ENCODE measurements at places on chromosomes 5 and 9.
A peak's percentile ranks its signal among the peaks of the same experiment; 100 is the strongest.

DNA sequence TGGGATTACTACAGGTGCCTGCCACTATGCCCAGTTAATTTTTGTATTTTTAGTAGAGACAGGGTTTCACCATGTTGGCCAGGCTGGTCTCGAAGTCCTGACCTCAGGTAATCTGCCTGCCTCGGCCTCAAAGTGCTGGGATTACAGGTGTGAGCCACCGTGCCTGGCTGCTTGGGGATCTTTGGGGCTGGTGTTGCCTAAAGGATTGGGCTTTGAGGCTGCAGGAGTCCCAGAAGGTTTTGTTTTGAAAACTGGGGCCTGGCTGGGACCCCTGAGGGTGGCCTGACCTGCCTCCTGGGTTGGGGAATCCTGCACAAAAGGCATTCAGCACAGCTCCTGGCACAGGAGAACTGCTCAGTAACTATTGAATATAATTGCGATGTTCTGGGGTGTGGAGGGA is 25.1 kb upstream of the SHB start:
- no peak for DNase-seq

DNA sequence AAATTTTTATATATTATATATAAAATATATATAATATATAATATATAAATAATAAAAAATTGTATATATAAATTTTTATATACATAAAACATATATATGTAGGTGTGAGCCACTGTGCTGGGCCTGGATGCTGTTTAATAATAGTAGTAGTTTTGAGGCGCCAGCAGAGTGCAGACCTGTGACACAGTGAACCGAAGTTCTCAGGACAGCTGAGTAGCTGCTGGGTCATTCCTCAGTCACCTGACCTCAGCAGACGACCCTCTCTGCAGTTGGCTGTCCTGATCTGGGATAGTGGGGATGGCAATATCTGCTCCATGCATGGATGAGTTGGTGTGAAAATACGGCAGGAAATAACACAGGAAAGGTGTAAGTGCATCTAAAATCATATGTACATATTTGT is 3.3 kb upstream of the SNX18 start:
- DNase-seq = no peak

DNA sequence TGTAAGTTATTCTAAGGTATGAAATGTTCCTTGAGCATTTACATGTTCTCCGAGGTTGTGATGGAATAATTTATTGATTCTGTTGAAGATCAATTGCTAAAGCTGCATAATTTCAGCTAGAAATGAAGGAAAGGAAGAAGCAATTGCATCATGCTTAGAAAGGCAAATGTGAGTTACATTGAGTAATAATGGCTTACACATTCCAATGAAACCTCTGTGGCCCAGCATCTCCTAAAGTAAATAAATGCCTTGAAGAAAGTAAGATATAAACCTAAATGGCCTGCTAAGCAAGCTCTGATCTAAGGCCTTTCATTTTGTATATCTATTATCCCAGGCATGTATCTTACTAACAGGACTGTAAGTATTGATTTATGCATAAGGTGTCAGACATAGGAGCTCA is 677.3 kb upstream of the RGMB start:
- no peak for DNase-seq

- no peak for DNase-seq
Measured at GRCh38 chr5:73126957-73127356, 6.6 kb downstream of the TMEM171 start.

DNA sequence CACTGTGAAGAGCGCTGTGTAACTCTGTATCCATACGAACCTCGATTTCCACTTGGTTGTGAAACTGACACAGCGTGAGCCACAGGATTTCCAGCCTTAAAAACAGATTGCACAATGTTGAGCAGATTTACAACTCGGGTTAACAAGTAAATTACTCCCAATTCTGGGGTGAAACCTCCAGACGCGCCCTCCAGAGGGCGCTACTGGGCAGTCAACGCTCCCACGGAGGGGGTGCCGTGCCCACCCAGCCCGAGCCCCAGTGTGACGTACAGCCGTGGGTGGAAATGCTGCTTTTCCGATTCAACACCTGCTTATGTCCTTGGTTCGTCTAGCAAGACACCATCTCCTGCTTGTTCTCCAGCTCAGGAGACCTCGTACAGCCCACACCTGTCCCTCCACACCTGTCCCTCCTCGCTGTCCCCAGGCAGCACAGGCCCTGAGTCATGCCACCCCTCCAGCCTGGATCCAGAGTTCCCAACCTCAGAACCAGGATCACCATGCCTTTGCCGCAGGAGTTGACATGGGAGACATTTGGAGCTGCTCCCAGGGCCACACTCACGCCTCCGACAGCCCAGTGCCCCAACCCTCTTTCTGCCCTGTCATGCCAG is 34.4 kb upstream of the SLC6A3 start:
- no peak for DNase-seq

GRCh38 chr9:121691890-121692289 is 40.5 kb downstream of the DAB2IP start:
- no peak for DNase-seq

DNA sequence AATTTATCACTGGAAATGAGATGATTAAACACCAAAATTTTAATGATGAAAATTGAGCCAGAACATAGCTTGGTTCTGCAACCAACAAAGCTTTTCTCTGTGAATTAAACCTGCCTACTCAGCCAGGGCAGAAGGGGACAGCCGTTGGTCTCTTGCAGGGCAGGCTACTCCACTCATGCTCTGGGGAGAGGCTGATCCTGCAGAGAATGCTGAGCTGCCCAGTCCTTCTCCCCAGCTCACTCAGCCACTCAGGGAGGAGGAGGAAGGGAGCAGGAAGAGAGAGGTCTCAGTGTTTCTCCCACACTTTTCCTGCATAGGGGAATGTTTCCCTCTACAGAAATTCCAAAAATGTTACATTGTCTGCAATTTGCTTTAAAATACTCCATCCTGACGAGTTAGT is 40.4 kb upstream of the HMHB1 start:
- no peak for DNase-seq

DNA sequence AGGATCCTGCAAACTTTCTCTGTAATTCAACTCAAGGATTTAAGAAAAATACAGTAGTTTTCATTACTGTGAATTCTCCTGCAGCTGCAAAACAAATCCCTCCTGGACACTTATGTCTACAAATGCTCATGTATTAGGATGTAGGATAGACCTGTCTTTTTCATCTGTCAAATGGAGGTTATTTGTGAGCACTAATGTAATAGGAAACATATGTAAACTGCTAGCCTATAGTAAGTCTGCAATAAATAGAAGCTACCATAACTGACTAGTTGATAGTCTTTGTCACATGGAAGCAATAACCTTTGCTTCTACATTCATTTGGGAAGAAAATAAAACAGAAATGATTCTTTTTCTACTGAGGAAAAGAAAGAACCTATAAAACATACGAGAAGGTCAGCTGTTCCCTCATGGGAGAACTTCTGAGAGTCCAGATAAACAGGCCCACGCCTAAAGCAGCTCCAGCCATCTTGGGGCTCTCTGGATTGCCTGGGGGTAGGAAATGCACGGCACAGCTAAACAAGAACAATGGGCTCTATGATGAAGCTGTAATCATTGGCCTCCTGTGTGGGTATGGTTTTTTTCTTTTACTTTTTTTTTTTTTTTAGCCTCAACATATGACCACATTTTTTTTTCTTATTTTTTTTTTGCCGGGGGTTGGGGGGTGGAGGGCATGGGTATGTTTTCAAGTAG is 6.2 kb downstream of the KCNV2 start:
- DNase-seq = no peak

DNA sequence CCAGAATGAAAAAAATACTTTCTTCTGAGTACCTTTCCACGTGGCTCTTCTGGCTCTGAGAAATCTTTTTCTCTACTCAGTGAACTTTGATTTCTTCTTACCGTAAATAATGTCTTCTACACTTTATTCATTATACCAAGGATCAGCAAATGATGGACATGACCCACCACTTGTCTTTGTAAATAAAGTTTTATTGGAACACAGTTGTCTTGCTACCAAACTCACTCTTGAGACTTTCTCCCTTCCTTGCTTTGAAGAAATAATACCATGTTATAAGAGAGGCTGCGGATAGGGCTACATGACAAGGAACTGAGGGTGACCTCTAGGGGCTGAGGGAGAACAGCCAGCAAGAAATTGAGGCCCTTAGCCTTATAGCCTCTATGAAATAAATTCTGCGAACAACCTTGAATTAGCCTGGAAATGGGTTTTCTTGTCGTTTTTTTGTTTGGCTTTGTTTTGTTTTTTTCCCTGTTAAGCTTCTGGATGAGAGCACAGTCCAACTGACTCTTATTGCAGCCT is 212.5 kb downstream of the COMMD10 start:
- DNase-seq = no peak

DNA sequence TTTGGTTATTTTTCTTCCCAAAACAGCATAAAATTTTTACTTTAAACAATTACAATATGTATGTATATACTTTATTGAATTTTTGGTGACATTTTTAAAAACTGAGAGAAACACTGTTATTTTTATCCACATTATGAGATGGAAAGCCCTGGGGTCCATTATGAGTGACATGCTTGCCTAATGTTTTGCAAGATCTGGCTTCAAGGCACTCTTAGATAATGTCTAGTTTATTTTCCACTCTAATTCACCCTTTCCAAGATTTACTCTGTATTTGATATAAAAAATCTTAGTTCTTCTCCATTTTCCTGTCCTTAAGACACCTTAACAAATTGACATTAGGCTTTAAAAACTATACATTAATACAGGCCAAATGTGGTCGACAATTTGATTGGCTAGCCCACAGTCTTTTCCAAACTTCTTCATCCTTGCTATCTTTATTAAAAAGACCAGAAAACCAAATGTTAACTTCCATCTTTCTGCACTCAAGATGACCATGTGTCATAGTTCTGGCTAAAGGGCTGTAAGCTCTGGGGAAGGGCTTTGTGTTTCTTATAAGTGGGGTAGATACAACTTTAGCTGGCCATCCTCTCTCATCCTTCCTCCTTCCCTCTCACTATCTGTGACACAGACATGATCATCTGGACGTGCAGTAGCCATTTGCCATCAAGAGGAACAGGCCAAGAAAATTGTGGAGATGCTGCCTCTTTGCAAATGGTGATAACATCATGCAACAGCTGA is 561.1 kb downstream of the PDE4D start:
- DNase-seq = no peak

- no peak for DNase-seq
Measured at GRCh38 chr5:73214306-73214705, 41.3 kb downstream of the TMEM174 start.

DNA sequence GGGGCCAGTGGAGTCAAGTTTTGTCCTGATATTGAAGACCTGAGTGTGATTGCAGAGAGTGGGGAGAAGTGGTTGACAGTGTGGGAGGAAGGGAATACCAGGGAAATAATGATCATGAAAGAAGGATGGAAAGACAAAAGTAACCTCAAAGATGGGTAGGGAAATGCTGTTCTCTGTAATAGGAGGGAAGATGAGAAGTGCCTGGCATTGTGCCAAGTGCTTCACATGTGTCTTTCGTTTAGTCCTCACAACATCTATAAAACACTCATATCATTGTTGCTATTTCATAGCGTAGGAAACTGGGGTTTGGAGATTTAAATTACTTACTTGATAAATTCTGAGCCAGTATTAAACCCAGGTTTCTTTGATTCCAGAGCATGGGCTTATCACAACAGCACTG is 472.3 kb downstream of the LRRC70 start:
- DNase-seq = no peak

DNA sequence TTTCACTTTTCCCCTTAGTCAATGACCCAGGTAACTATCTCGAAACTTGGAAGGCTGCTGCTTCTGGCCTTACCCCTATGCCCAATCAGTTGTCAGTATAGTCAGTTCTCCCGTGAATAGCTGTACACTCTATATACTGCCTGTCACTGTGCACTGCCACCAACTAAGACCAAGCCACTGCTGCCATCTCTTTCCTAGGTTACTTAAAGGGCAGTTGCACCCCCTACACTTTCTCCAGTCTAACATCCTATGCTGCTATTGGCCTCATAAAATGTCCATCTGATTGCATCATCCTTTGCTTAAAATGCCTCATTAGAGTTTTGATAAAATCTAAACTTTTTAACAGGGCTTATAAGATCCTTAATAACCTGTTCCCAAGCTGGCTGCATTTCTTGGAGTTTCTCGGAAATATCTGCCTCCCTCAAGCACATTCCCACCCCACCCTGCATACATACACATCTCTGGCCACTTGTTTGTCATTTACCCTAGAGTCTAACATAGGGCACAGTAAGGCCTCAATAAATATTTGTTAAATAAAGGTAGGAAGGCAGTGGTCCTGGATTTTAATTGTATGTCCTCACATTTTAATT is 32.8 kb upstream of the TNFAIP8 start:
- peak; percentile 35 for DNase-seq

DNA sequence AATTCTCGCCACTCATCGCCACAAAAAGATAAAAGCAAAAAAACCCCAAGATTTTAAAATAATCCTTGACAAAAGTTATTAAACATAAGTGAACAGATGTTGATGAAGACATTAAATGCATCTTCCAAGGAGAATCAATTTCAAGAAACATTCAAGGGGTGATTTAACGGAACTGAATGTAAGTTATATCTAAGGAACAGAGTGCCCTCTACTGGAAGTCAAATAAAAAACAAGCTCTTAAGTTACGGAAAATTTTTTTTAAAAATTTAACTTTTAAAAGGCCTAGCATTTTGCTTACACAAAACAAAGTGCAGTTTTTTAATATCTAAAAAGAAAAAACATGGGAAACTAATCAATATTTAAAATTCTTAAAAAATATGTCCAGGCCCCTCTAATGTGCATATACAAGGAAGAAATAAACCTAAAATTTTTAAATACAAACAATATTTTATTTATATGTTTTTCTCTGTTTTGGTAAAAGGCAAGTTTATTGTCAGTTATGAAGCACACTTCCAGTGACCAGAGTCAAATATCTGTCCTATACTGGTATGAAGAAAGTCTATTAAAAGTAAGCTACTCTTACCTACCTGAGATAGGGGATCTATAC is 28.0 kb downstream of the TEX10 start:
- peak; percentile 64 for DNase-seq

DNA sequence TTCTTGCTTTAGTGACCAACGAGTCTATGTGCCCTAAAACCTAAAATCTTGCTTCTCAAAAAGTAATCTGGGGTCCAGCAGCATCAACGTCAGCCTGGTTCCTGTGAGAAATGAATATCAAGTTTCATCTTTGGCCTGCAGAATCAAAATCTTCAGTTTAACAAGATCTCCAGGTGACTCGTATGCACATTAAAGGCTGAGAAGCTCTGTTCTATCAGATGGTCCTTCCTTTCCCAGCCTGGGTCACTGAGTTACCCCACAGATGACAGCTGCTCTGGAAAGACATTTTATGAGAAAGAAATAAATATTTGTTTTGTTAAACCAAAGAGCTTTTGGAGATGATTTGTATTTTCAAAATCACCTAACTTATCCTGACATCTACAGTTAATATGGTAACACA is 75.8 kb downstream of the ADAMTSL1 start:
- DNase-seq = no peak

DNA sequence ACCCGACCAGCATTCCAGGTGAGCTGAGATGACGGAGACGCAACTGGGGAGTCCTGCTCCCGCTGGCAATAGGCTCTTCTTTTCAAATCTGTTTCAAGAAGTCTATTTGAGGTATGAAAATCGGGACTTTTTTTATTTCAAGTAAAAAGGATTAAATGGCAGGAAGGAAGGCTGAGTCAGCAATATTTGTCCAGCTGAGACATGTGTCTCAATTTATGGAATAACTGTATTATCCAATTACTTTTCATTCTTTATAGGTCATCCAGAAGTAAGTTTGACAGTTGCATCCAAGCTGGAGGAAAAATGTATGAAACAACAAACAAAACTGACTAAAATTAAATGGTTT is 221.1 kb downstream of the NR2F1-AS1 start:
- no peak for DNase-seq

GRCh38 chr5:168291342-168291963 is at the start of gene WWC1:
Gene WWC1 (plus strand): TSS chr5:168291645. CDS start chr5:168292153, 508 bp downstream.
- no peak for DNase-seq

Measured in hematopoietic multipotent progenitor cell treated with erythropoietin and hydrocortisone succinate and interleukin-3 and kit ligand, for 15 days (in vitro differentiated cells).